ENCODE measurements at places on chromosomes 6 and 20.

- DNase-seq, result no peak
- H3K27ac ChIP-seq, result no peak overlapping the region
- no peak overlapping the region for H3K4me3 ChIP-seq
- H3K4me1 ChIP-seq, result no peaks in the 10 kb centered on the region
Measured at GRCh38 chr6:14549304-14549770, 431.8 kb downstream of the CD83 start.

GRCh38 chr6:145502416-145502815 lies 232.9 kb downstream of the EPM2A start:
- H3K4me1 ChIP-seq, result no peaks in the 10 kb centered on the region
- no peak overlapping the region for H3K27ac ChIP-seq
- no peak for DNase-seq
- H3K27me3 ChIP-seq, result no peaks in the 10 kb centered on the region
- H3K4me3 ChIP-seq, result no peak overlapping the region
- no peaks in the 10 kb centered on the region for H3K36me3 ChIP-seq

DNA sequence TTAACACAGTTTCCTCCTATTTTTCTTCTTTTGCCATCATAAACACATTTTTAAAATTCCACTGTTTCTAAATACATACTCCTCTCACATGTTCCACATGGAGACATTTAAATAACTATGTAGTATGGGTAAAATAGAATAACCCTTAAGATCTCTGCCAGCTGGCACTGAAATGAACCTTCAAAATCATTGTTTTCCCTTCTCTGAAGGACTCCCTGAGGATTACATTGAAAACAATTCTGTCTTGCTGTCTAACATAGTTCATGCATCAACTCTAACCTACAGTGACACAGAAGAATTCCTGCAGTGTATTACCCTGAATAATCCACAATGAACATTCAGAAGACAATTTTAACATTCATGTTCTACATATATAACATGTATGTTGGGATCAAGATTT lies 1361.8 kb upstream of the CITED2 start:
- H3K4me3 ChIP-seq, result no peak overlapping the region
- no peak for DNase-seq
- no peaks in the 10 kb centered on the region for H3K36me3 ChIP-seq
- no peak overlapping the region for H3K27ac ChIP-seq

DNA sequence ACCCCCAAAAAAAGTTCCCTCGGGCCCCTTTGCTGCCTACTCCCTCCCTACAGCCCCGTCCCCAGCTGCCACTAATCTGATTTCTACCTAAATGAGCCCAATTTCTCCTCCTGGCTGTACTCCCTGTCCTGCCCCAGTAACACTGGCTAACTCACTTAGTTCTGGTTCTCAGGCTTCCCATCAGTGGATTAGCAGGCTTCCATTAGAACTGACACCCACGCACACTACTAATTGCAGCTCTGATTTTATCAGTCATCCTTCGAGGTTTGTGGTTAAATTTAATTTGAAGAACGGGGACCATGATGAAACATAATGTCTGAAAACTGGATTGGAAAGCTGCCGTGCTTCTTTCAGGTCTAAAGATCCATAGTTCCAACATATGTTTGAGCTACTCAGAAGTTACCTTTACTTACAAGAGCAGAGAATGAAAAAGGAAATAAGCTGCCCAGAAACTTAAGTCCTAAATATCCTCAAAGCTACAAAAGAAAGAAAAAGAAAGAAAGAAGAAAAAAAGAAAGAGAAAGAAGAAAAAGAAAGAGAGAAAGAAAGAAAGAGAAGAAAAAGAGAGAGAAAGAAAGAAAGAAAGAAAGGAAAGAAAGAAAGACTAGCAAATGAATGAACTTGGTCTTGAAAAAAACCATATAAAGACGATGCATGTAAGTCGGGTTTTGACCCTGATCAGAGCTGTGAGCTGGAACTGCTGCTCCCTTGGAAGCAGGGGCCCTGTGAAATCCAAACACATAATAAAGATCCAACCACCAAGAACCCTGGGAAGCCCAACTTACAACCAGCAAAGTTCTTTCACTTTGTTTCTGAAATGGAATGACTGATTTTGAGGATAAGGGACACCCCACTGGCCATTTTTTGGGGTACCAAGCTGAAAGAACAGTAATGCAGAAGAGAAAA lies 51.7 kb downstream of the CNKSR3 start:
- no peaks in the 10 kb centered on the region for H3K36me3 ChIP-seq
- H3K27ac ChIP-seq, result no peak overlapping the region
- DNase-seq, result no peak
- H3K4me3 ChIP-seq, result no peak overlapping the region
- no peaks in the 10 kb centered on the region for H3K27me3 ChIP-seq
- H3K4me1 ChIP-seq, result no peaks in the 10 kb centered on the region

All from H1 (cell line).